ENCODE measurements at places on chromosomes 2 and 18.

GRCh38 chr2:36616947-36617346 is 19.0 kb upstream of the FEZ2 start:
- DNase-seq: no peak

DNA sequence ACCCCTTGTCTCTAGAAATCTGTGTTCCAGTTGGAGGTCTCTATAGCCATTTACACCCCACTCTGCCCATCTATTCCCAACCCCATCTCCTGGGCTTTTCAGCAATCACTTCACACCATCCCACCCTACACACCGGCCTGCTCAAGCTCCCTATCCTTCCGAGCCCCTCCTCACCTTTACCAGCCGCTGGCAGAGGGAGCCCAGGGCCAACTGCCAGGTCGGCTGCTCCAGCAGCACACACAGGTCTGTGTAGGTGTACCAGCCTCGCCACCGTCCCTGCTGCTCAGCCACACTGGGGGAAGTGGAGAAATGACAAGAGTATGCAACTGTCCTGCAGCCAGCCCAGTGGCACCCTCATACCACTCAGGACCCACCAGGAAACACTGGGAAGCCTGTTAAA is 3.3 kb upstream of the SLC23A3 start:
- no peak for DNase-seq

DNA sequence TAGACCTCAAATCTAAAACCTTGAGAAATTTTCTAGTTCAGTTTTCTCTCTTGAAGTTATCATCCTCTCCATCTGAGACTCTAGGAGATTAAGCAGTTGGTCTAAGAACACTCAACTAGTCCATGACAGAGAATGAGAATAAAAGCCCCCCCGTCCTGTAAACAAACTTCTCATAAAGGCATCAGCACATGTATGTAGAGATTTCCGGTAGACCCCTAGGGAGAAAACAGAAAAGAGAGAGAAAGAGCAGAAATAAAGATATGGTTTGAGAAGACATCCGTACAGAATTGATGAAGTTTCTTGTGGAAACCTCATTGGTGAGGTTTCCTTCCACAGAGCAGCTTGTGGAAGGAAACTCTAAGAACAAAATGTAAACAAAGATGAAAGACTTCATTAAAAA is 3.2 kb upstream of the GPR155 start:
- DNase-seq: no peak

GRCh38 chr2:207163053-207163755 is 2.5 kb downstream of the KLF7 start:
- no peak for DNase-seq

DNA sequence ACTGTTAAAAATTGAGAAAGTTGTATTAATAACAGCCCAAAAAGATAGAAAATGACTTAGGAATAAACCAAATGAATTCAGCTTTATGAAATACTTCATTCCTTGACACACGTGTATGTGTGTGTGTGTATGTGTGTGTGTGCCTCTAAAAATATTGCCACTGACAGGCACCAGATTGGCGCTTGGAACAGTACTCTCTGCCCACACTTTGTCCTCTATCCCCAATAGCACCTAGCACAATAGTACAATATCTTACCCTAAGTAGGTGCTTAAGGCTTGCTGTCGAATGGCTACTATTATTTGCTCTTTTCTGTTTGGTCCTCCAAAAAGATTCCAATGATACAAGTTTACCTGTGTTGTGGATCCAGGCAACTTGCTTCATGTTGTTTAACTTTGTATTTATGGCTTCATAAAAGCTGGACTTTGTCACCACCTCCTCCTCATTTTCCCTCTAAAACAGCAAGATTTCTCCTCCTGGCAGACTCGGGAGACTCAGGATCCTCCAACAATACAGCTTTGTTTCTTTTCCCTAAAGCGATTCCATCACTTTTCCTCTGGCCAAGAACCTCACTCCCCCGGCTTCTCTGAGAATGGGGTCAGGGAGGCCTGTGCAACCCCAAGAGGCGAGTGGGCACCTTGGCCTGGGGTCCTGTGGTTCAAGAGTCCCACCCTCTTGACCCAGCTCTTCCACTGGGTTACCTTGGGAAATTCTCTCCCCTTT is 43.3 kb upstream of the LCLAT1 start:
- DNase-seq: no peak

Measured in caudate nucleus (tissue), 63 donors.